ENCODE measurements at places on chromosomes 4 and X.

- no peak overlapping the region for H3K27ac ChIP-seq
- no peak overlapping the region for H3K4me3 ChIP-seq
These were observed 148.6 kb upstream of the RPS6KA6 start for GRCh38 chrX:84336646-84337045.

- H3K27me3 ChIP-seq: no peaks in the 10 kb centered on the region
- H3K4me1 ChIP-seq: no peaks in the 10 kb centered on the region
- DNase-seq: peak; percentile 100
These were observed at the start of gene ASMTL for GRCh38 chrX:1452516-1453394. Gene ASMTL (minus strand): TSS chrX:1452909. CDS start chrX:1452840, 69 bp downstream.

DNA sequence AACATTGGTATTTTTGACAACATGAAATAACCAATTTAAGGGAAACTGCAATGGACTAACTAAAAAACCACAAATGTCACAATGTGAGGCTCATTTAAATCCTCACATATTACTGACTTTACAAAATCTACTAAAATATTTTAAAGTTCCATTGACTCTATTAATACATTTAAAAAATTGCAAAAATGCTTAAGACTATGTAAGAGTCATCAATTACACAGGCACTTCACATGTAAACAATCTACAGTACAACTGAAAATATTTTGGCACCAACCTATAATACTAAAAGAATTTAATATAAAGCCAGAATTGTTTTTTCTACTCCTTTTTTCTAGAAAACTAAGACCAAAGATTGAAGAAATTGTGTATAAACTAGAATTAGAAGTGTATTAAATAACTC lies 76.8 kb upstream of the RBMXL3 start:
- no peaks in the 10 kb centered on the region for H3K4me1 ChIP-seq
- H3K4me3 ChIP-seq: no peak overlapping the region
- no peak overlapping the region for H3K27ac ChIP-seq
- H3K36me3 ChIP-seq: no peaks in the 10 kb centered on the region
- no peak for DNase-seq
- H3K27me3 ChIP-seq: no peaks in the 10 kb centered on the region

- no peak overlapping the region for H3K27ac ChIP-seq
- no peak overlapping the region for H3K4me3 ChIP-seq
These were observed 222.4 kb downstream of the KDR start for GRCh38 chr4:54902976-54903375.

DNA sequence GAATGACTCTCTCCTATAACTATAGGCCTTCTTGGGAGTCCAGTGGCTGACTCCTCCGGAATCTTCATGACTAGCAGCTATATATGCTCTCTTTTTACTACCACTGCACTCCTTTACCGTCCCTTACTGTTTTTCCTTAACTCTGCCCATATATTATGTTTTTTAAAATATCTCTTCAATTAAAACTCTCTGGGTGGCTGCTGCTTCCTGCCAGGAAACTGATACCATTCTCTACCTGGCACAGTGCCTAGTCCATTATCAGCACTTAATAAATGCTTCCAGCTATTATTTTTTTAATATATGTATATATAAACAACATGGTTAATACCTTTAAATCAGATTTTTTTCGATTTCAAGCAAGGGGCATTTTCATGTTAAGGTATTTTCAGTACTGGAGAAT lies 136.6 kb upstream of the FAM47B start:
- H3K4me1 ChIP-seq: no peaks in the 10 kb centered on the region
- H3K27me3 ChIP-seq: no peaks in the 10 kb centered on the region
- H3K4me3 ChIP-seq: no peak overlapping the region
- no peaks in the 10 kb centered on the region for H3K36me3 ChIP-seq
- H3K27ac ChIP-seq: no peak overlapping the region

DNA sequence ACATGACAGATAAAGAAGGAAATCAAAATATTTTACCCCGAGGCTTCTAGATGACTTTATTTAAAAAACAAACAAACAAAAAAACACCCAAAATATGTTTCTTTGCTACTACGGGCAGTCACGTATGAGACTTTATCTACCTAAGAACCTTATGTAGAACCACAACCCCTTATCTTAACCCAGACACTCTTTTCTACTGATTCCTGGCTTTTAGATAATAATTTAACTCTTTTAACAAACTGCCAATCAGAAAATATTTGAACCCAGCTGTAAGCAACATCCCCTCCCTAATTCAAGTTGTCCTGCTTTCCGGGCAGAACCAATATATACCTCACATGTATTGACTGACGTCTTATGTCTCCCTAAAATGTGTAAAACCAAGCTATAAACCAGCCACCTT lies 15.4 kb downstream of the ELOVL6 start:
- peaks cover 10% of the 10 kb centered on the region for H3K36me3 ChIP-seq
- DNase-seq: no peak
- H3K4me3 ChIP-seq: peak overlapping the region; percentile 15
- peaks cover 20% of the 10 kb centered on the region for H3K4me1 ChIP-seq
- no peak overlapping the region for H3K27ac ChIP-seq

DNA sequence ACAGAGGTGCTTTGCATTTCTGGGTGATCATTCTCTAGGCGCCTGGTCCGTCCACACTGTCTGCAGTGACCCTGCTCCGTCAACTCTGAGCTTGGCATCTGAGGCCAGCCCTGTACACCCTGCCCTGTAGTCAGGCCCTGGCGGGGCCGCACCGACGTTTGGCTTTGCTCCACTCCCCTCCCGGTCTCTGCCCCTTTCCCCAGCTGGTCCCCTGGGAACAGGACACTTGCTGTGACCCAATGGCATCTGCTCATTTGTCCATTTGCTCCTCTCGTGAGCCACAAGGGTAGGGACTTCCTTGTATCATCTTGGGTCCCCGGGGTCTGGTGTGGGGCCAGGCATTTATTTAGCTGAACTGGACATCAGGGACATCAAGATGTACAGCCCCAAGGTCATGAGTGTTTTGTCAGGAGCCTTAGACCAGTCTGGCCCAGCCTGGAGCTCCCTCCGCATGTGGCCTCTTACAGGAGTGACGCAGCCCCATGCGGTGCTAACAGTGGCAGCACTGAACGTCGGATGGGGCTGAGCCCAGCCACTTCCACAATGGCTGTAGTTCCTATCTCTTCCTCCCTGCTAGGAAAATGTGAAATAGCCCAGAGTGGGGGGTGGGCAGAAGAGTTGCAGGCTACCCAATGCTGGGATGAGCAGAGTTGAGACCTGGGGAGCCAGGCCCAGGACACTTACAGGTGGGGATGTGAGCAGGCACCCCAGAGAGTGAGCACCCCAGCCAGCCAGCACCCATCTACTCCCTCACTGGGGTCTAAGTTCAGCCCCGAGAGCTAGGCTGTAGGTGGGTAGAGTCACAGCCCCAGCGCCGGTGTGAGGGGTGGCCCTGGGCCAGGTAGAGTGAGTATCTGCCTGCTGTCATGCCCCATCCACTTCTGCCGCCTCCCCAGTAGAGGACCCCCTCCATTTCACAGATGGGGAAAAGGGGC lies 2.0 kb upstream of the SH3BP2 start:
- H3K27ac ChIP-seq: no peak overlapping the region
- peaks cover 15% of the 10 kb centered on the region for H3K27me3 ChIP-seq

DNA sequence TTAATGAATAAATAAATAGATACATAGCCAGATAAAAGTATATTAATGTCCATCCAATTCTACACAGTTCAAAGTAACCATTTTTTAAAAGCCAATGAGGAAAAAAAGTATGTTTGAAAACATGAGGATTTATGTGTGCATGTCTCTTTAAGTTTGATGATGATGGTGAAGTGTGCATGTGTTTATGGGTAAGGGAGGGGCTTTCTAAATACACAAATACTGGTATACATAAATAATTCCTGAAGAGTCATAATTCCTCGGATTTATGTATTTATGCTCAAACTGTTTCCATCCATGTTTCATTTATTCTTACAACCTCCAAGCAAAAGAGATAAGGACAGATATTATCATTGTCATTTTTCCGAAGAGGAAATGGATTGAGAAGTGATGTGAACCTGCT lies 75.4 kb downstream of the ENOX2 start:
- DNase-seq: no peak
- no peaks in the 10 kb centered on the region for H3K4me1 ChIP-seq
- H3K27ac ChIP-seq: no peak overlapping the region
- H3K4me3 ChIP-seq: no peak overlapping the region

DNA sequence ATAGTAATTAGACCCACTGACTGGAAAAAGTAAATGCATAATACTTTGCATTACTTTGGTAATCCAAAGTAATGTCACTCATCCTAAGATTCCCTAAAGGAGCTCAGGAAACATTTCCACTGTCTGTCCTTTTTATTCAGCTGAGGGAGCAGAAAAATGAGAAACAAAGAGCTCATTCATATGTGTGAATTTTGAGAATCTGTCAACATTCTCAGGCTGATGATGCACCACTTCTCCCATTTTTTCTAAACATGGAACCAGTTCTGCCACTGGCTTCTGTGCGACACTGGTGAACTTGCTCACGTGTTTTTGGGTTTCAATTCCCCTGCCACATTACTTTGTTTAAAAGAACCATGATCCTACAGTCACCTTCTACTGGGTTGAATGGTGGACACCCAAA lies 28.4 kb upstream of the ADH7 start:
- no peak overlapping the region for H3K4me3 ChIP-seq
- H3K4me1 ChIP-seq: no peaks in the 10 kb centered on the region
- H3K27me3 ChIP-seq: no peaks in the 10 kb centered on the region
- H3K27ac ChIP-seq: no peak overlapping the region
- no peak for DNase-seq
- H3K36me3 ChIP-seq: no peaks in the 10 kb centered on the region

- H3K4me1 ChIP-seq: no peaks in the 10 kb centered on the region
- H3K27ac ChIP-seq: no peak overlapping the region
- H3K4me3 ChIP-seq: no peak overlapping the region
- no peak for DNase-seq
- H3K36me3 ChIP-seq: no peaks in the 10 kb centered on the region
- no peaks in the 10 kb centered on the region for H3K27me3 ChIP-seq
These were observed 129.4 kb downstream of the ANAPC10 start for GRCh38 chr4:144968606-144969005.

DNA sequence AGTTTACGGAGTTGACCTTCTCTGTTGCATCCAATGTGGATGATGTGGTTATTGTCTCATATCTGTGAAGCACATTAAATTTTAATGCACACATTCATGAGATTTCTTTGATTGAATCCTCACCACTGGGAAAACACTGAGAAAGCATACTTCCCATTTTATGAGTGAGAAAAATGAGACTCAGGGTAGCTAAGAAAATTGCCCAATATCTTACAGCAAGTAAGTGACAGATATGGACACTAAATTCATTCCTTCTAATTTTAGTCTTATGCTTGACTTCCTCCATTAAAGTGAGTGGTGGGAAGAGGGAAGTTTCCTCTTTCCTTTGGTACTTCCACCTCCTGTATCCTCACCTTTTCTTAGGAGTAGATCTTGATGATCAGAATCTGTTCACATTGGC lies 504.8 kb upstream of the BOD1L1 start:
- no peak for DNase-seq
- peaks cover 8% of the 10 kb centered on the region for H3K27me3 ChIP-seq
- no peaks in the 10 kb centered on the region for H3K36me3 ChIP-seq
- H3K4me3 ChIP-seq: no peak overlapping the region

- H3K4me1 ChIP-seq: no peaks in the 10 kb centered on the region
- H3K27ac ChIP-seq: peak overlapping the region; percentile 52
- H3K36me3 ChIP-seq: no peaks in the 10 kb centered on the region
- peak overlapping the region; percentile 93 for H3K4me3 ChIP-seq
These were observed 213 bp downstream of the NFKB1 start for GRCh38 chr4:102501447-102501696.

- H3K27me3 ChIP-seq: no peaks in the 10 kb centered on the region
- no peak overlapping the region for H3K4me3 ChIP-seq
- H3K36me3 ChIP-seq: no peaks in the 10 kb centered on the region
- H3K4me1 ChIP-seq: no peaks in the 10 kb centered on the region
- H3K27ac ChIP-seq: no peak overlapping the region
- no peak for DNase-seq
These were observed 72.0 kb upstream of the HHIP start for GRCh38 chr4:144574000-144574399.

DNA sequence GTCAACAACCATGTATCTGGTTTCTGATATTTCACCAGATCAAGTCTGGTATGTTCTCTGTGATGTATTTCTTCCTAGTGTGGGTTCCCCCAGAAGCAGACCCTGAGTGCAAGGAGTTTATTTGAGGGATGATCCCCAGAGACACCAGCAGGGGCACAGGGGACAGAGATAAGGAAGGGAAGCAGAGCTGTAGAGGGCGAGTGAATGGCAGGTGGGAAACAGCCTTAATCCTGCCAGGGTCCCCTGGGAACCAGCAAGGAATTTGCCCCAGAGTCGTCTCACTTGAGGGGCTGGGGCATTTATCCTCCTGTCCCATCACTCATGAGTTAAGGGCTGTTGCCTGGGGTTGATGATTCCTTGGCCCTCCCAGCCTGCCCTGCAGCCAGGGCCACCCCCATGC lies 206.4 kb upstream of the BCOR start:
- no peak overlapping the region for H3K27ac ChIP-seq
- DNase-seq: peak; percentile 49
- H3K4me1 ChIP-seq: peaks cover 4% of the 10 kb centered on the region
- H3K4me3 ChIP-seq: no peak overlapping the region

DNA sequence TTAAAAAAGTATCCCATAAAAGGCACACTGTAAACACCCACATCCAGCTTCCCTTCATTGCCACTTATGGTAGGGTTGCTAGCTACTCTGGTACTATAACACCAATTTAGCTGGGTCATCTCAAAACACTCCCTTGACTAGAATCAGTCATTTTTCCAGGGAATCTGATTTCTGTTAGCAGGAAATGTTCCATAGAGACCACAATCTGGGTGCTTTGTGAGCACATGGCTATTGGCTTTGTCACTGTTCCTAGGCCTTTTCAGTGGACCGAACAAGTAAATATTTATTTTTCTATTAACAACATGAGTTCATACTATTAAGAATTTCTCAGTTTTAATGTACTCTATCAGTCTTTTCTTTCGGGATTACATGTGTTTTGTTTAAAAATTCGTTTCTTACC lies 404.7 kb upstream of the GNPDA2 start:
- no peak overlapping the region for H3K4me3 ChIP-seq
- H3K36me3 ChIP-seq: no peaks in the 10 kb centered on the region
- H3K27ac ChIP-seq: no peak overlapping the region
- H3K4me1 ChIP-seq: no peaks in the 10 kb centered on the region
- no peaks in the 10 kb centered on the region for H3K27me3 ChIP-seq
- DNase-seq: no peak

DNA sequence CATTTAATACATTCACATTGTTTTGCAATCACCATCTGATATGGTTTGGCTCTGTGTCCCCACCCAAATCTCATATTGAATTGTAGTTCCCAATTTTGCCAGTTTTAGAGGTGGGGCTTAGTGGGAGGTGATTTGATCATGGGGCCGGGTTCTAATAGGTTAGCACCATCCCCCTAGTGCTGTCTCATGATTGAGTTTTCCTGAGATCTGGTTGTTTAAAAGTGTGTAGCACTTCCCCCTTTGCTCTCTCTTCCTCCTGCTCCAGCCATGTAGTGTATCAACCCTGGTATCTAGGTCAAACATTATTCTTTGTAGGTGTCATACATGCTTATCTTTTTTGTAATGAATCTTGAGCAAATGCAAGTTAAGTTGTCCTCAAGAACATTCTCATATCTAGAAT lies 83.3 kb upstream of the KIT start:
- peaks cover 16% of the 10 kb centered on the region for H3K4me1 ChIP-seq
- no peak for DNase-seq
- no peak overlapping the region for H3K27ac ChIP-seq
- H3K27me3 ChIP-seq: no peaks in the 10 kb centered on the region
- H3K36me3 ChIP-seq: no peaks in the 10 kb centered on the region
- no peak overlapping the region for H3K4me3 ChIP-seq

GRCh38 chr4:825971-826330 lies at the start of gene CPLX1:
Gene CPLX1 (minus strand): TSS chr4:826129. CDS start chr4:824522, 1,607 bp downstream.
- peaks cover 2% of the 10 kb centered on the region for H3K4me1 ChIP-seq
- H3K4me3 ChIP-seq: no peak within 1 kb of the TSS
- no peak within 1 kb of the TSS for H3K27ac ChIP-seq
- H3K27me3 ChIP-seq: peaks cover 69% of the 10 kb centered on the region
- no peaks in the 10 kb centered on the region for H3K36me3 ChIP-seq

Measured in endodermal cell (in vitro differentiated cells).